Tibial artery (tissue), 4 donors: ENCODE measurements at places on chromosomes 7 and 10.

- no peak for DNase-seq
Measured at GRCh38 chr7:22278660-22279059, 78.3 kb downstream of the RAPGEF5 start.

GRCh38 chr7:74148491-74148890, 25.7 kb upstream of the EIF4H start:
- no peak for DNase-seq

GRCh38 chr10:1171586-1171985, 115.4 kb downstream of the WDR37 start:
- no peak for DNase-seq

- DNase-seq, result peak; percentile 96
Measured at GRCh38 chr10:103918053-103918846, at the start of gene STN1. TSS of gene STN1 (minus strand) at chr10:103918184. CDS start at chr10:103917594, 590 bp downstream.

DNA sequence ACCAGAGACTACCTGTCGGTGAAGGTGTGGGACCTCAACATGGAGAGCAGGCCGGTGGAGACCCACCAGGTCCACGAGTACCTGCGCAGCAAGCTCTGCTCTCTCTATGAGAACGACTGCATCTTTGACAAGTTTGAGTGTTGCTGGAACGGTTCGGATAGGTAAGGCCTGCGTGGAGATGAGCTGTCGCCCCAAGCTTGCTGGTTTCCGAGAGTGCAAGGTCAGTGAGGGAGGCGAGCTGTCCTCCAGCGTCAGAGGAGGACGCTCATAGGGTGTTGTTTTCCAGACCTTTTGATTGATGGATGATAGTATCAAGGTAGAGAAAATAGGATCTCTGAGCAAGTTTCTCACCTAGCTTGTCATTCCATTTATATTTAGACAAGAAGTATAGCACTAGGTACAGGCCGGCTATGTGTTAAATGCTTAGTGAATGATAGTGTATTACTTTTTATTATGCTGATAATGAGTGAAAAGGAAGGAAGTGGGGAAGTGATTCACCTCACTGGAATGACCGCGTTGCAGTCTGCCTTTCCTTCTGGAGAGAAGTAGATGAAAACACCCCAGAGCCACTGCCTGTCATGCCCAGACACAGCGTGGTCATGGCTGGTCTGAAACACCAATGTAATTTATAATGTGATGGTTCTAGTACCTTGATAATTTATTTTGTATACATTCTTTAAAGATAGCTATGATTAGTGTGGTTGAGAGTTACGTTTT, 33.9 kb downstream of the BNIP3 start:
- DNase-seq, result no peak

GRCh38 chr10:79380125-79380945, 33.1 kb downstream of the PPIF start:
- DNase-seq, result peak; percentile 70

GRCh38 chr10:3668966-3669330, 116.1 kb downstream of the KLF6 start:
- DNase-seq, result no peak

- no peak for DNase-seq
Measured at GRCh38 chr10:115604627-115605026, 511.5 kb downstream of the ATRNL1 start.

DNA sequence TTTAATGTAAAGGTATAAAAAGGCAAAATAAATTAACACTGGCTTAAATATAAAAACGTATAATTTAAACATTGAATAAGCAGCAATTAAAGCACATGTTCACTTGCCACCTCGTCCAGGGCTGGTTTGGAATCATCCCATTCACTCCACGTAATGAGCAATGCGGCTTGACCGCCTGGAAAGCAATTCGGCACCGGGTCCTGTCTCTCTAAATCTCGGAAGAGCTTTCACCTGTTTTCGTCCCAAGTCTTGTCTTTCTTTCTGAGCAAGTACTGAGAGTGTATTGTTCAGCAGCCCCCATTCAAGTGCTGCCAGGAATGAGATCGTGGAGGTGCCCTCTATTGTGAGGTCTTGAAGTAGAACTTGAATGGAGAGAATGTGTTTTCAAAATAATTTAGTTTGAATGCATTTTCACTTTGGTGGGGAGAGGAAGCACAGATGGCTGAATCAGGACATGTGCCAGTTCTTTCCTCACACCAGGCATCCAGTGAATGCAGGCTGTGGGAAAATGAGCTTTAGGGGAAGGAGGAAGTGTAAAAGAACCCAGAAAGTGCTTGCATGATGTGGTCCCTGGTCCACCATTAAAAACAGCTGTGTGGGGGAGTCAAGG, 515.2 kb downstream of the REEP3 start:
- DNase-seq, result no peak

DNA sequence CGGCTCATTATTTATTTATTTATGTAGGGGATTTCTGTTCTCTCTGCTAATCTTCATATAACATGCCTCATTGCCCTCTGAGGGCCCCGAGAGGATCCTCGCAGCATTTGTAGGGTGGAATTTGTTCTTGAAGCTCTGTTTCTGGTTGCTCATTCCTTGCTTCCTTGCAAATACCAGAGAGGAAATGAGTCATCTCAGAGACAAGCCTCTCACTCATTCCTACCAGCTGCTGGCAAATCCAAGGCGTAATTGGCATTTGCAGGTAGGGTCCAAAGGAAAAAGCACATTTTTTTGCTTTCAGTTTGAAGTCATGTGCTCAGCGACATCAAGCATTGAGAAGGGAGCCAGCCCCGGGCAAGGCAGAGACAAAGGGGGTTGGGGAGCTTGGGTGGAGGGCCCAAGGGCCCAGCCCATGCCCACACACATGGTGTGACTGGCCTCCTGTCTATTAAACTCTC, 501.6 kb downstream of the GALNT17 start:
- no peak for DNase-seq

- DNase-seq, result no peak
Measured at GRCh38 chr10:21724020-21724589, 190.1 kb downstream of the MLLT10 start.

- no peak for DNase-seq
Measured at GRCh38 chr7:144763291-144763690, 72.6 kb downstream of the TPK1 start.

DNA sequence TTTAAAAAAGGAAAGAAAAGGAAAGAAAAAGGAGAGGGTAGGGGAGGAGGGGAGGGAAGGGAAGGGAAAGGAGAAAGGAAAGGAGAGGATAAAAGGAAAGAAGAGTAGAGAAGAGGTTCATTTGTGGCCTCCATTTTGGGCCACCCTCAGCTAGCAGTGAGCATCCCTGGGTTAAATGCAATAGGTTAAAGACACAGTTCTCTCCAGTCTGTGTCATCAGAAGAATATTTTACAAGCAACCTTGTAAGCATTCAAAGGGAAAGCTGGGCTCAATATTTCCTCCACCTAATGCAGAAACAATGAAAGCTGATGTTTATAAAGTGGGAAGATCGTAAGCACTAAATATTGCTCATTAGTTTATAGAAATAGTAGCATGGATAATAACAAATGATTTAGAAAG, 219.1 kb upstream of the PITRM1 start:
- no peak for DNase-seq

- no peak for DNase-seq
Measured at GRCh38 chr10:11272915-11273389, 255.3 kb downstream of the CELF2 start.

DNA sequence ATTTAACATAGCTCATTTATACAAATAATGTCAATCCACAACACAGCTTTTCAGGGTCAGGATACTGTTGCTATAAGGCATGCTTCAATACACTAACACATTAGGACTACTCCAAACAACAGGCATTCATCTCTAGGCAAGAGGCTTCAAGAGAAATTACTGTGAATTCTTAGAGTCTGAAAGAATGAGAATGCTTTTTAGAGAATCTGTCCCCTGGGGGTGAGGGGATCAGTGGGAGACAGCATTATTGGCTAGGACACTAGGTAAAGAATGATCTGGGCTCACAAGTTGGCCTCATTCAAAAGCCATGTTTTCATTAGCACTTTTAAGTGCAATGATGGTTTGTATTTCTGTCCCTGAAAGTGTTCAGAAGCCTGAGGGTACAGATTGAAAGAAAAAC, 132.6 kb downstream of the SEMA3D start:
- no peak for DNase-seq

- no peak for DNase-seq
Measured at GRCh38 chr7:84159435-84159834, 35.2 kb downstream of the SEMA3A start.

- no peak for DNase-seq
Measured at GRCh38 chr7:142443216-142444010, 185.6 kb upstream of the PRSS58 start.

DNA sequence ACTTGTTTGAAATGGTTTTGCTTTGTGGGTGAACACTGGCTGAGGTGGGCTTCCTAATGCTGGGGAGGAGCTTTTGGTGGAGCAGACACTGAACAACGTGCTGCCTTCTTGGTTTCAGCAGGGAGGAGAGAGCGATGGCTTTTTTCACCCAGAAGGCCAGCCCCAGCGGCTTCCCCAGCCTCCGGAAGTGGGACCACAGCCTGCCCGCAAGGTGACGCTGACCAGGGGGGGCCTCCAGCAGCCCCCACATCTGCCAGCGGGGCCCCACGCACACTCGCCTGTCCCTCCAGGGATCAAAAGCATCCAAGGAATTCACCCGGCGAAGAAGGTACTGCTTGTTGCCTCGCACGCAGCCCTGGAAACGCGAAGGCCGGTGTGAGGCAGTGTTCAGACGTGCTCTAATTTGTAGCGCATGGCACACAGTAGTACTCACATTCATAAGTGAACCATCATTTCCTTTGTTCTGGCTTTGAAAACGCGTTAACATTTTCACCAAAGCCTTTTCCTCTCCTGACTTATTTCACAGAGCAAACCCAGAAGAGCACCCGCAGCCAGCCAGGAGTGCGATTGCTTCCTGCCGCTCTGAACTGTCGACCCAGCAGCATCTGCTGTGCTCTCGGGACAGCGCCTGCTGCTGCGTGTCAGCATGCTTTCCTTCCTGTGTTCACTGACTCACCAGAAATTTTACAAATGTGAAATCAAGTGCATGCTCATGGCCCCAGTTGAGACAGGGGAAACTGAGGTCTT, 48.4 kb downstream of the SHH start:
- no peak for DNase-seq
